ENCODE measurements at places on chromosomes 4 and X.

- DNase-seq: no peak
Observed at GRCh38 chr4:85520765-85521749, 46.1 kb downstream of the ARHGAP24 start.

GRCh38 chr4:18847249-18847890, 825.8 kb upstream of the LCORL start:
- no peak for DNase-seq

DNA sequence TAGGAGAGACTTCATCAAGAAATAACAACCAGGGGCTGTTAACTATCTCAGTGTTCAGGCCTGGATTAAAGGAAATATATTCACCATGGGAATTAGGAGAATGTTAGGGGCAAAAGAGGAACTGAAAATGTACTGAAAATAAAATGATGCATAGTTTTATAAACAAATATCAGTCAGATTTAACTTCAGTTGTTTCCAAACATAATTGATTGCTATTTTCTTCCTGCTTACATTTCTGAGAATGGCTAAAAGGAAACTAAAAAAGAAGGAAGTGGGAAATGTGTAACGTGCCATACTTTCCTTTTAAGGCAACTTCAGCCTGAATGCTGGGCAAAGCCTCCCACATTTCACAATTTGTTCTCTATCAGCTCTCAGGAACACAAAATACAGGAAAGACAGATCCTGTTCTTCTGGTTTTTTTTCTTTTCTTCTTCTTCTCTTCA, 178.1 kb downstream of the MAML3 start:
- DNase-seq: no peak

DNA sequence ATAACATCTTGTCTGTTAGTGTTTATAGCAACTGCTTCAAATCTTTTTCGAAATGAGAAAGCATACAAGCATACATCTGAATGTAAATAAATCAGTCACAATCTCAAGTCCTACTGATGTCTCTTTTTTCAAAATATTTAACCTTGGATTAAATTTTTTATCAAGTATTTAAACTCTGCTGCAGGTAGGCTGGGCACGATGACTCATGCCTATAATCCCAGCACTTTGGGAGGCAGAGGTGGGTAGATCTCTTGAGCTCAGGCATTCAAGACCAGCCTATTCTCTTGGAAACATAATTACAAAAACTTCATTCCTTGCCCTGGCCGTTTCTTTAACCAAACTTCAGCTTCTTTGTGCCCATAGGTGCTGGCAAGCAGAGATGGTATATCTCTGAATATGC, 540.3 kb upstream of the GALNT7 start:
- DNase-seq: no peak

- DNase-seq: no peak
Observed at GRCh38 chr4:97910005-97910404, 233.3 kb downstream of the STPG2 start.

DNA sequence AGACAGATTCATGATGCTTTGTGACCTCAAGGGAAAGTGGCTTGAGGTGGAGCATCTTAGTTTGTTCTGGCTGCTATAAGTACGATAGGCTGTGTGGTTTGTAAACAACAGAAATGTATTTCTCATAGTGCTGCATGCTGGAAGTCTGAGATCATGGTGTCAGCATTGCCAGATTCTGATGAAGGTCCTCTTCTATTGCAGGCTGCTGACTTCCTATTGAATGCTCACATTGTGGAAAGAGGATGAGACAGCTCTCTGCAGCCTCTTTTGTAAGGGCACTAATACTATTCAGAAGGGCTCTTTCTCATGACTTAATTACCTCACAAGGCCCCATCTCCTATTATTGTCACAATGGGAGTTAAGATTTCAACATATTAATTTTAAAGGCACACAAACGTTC, 1674.0 kb upstream of the PCDH7 start:
- no peak for DNase-seq

GRCh38 chr4:116638592-116638991, 446.8 kb downstream of the TRAM1L1 start:
- no peak for DNase-seq

GRCh38 chrX:53320543-53321229, 39.3 kb upstream of the IQSEC2 start:
- peak; percentile 8 for DNase-seq

DNA sequence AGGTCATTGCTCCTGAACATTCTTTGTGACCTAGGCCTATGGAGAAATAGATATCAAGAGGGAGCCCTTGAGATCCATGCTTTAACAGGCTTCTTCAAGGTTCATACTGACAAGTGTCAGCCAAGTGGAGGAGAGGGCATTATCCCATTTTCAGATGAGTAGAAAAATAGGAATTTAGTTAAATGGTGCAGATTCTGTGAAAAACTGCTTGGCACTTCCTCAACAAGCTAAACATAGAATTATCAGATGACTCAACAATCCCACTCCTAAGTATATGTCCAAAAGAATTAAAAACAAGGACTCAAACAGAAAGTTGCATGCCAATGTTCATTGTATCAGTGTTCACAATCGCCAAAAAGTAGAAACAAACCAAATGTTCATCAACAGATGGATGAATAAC, 43.8 kb upstream of the KCNIP4 start:
- DNase-seq: no peak

GRCh38 chr4:10861036-10861435, 176.5 kb upstream of the CLNK start:
- DNase-seq: no peak

DNA sequence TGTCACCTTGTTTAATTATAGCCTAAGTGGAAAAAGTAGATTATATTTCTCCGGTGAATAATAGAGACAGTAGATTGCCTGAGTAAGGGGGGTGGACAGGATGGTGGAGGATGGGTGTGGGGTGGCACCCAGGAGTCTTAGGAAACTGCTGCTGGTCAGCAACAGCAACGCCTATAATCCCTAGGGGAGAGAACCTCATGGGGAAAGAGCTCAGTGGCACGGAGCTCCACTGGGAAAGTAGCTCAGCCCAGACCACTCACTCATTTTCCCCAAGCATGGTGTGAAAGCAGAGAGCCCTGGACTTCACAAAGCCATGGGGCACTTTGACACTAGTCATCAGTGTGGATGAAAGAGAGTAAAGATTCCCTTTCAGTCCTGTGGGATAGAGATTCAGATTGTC, 31.1 kb downstream of the METTL14 start:
- DNase-seq: no peak

DNA sequence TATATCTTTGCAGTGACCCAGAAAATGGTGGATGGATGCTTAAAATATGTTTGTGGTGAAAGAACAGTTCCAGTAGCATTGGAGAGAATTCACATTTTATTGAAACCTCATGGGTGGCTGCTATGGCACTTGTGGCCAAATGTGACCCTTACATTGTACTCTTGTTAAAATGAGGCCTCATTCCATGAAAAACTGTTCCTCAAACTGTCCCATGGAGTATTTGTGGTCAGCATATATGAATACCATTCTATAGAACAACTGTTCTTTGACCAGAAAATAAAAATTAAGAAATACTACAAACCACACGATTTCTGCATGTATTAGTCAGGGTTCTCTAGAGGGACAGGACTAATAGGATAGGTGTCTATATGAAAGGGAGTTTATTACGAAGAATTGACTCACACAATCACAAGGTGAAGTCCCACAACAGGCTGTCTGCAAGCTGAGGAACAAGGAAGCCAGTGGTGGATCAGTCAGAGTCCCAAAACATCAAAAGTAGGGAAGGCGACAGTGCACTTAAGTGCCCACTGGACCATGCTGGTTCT, 35.1 kb downstream of the GEMIN8 start:
- DNase-seq: no peak

DNA sequence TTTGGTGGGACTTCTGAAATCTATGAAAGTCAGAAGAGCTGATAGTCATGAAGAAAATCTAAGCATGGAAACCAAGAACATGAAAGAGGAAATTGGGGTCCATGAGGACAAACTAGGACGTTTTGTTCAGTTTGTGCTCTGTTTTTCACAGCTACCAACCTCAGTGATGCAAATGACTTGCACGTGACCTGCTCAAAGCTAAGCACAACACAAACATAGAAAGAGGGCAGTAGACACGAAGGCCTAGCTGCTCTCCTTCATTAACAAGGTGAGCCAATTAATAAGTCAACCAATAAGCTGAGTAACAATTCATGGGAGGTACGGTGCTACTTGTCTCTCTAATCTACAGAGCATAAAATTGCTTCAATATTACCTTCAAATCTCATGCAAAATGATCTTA, 684.1 kb downstream of the TRAM1L1 start:
- no peak for DNase-seq

- DNase-seq: no peak
Observed at GRCh38 chr4:164615964-164616363, 138.0 kb upstream of the SMIM31 start.

GRCh38 chr4:148286012-148286411, 156.2 kb downstream of the NR3C2 start:
- DNase-seq: no peak

DNA sequence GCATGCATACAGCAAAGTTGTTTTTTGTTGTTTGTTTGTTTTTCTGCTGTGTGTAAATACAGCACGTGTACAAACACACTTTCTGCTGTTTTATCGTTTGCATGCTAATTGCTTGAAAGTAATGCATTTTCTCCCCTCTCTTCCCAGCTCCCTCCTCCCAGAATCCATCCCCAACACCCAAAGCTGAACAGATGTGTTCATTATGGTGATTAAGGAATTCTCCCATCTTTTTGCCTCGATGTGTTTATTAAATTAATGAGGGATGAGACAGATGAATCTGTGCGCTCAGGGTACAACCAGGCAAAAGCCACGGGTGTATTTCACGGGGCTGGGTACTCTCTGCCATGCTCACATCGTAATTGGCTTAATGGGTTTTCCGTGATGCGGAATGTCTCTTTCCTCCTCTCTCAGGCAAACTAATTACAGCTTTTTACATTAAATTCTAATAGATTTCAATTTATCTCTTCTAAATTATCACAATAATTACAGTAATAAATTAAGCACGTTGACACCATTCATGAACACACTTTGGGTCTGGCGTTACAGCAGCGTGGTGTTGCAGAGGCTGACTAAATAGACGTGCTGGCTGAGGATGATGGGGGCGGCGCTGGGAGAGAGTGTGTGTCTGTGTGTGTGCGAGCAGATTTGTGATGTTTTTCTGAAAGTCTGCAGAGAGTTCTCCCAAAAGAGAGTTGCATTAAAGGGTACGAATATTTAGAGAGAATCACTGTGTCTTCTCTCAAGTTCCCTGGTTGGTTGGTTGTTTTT, 117.7 kb downstream of the CRLF2 start:
- no peak for DNase-seq

- DNase-seq: no peak
Observed at GRCh38 chrX:76893930-76894329, 466.4 kb downstream of the MAGEE1 start.

- no peak for DNase-seq
Observed at GRCh38 chr4:104146048-104146447, 348.6 kb downstream of the CXXC4 start.

GRCh38 chr4:5165420-5166369, 114.4 kb downstream of the STK32B start:
- no peak for DNase-seq

- DNase-seq: no peak
Observed at GRCh38 chr4:38040619-38041018, 80.4 kb downstream of the PTTG2 start.

DNA sequence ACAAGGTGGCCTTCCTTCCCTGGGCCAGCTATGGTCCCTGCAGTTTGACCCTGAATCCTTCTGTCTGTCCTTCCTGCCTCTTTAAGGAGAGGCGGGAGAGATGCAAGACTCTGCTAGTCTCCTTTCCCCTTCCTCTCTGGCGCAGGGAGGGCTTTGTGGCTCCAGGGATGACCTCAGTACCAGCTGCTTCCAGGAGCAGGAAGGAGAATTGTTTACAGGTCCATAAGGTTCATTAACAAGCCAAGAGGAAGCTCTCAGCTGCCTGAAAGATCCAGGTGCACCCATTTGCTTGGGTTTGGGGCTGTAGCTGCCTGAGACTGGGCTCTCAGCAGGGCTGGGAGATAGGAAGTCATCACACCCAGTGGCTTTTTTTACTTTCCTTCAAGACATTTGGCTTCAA, 4.0 kb upstream of the FATE1 start:
- DNase-seq: no peak

- DNase-seq: no peak
Observed at GRCh38 chr4:189032606-189033338, 893.5 kb downstream of the TRIML1 start.

DNA sequence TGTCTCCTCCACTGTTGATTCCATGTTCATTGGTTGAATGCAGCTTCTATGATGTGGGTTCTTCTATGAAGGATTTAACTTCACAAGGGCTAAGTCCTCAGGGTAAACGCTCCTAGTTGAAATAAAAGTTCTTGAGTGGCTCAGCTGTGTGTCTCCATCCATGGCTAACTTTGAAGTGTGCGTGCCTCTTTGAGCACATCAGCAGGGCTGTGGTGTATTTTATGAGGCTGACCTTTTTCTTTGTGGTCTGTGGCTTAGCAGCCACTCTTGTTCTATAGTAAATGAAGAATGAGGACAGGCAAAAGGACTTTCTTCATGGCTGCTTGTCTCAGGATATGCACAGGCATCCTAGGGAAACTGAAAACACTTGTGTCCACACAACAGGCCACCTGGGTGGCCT, 88.5 kb downstream of the KIT start:
- DNase-seq: no peak

DNA sequence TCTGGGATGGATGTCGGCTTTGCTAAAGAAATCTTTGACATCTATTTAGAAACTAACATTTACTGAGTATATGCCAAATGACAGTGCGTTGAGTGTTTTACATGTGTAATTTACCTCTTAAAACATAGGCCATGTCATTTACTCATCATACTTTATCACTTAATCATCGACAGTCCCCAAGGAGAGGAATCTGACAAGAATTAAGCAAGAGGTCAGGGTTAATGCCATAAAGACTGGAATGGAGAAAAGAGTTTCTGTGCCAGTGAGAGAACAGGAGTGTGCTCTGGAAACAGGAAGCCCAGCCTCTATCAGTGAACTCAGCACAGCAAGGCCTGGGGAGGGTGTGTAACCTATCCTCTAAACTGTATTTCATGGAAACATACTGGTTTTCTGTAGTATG, 28.0 kb upstream of the AMOT start:
- no peak for DNase-seq

- DNase-seq: no peak
Observed at GRCh38 chr4:78863254-78863869, 75.9 kb downstream of the PAQR3 start.

DNA sequence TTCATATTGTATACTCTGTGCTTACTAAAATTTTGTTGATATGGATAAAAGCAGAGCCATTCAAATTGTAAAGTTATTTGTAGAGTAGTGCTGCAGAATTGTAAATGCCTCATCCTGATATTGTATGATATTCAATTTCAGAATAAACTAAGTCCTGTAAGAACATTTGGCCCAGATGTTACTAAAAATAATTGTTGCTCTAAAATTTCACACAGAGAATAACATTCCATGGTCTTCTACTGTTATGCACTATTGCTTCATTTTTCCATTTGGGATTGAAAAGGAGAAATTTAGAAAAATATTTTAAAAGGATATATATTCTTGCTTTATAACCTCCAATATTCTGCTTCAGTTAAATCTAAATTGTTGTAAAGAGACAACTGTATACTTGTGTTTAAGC, 195.6 kb downstream of the LARP7 start:
- no peak for DNase-seq

GRCh38 chr4:152887981-152888380, 48.1 kb upstream of the FHDC1 start:
- DNase-seq: no peak
